ENCODE measurements at places on chromosomes 1 and 21.

GRCh38 chr1:184298440-184299405, 88.1 kb upstream of the C1orf21 start:
- DNase-seq: no peak

DNA sequence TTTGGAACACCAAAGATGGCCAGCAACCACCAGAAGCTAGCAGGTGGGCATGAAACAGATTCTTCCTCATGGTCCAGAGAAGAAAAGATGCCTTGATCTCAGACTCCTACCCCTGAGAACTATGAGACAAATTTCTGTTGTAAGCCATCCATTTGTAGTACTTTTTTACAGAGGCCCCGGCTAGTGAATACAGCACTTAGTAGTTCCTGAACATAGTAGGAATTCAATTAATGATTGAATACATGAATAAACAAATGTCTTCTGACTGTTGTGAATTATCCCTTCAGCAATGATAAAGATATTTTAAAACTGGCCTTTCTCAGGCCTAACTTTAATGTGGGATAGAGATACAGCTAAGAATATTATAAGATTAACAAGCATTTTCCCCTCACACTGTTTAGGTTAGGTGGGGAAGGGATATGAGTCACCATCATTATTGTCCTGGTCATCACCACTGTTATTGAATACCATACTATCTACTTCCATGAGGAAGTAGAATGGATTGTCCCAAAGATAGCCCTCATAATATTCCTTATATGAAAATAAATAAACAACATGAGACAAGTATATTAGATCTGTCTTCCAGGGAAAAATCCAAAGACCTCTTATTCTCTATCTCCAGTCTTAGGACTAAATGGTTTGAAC, 51.4 kb downstream of the ADCY10 start:
- peak; percentile 11 for DNase-seq

- DNase-seq: no peak
Measured at GRCh38 chr1:183585038-183585437, 5.2 kb downstream of the NCF2 start.

- no peak for DNase-seq
Measured at GRCh38 chr1:216766633-216767327, 43.6 kb upstream of the ESRRG start.

GRCh38 chr1:25682059-25682601, 65.5 kb downstream of the MAN1C1 start:
- DNase-seq: no peak

DNA sequence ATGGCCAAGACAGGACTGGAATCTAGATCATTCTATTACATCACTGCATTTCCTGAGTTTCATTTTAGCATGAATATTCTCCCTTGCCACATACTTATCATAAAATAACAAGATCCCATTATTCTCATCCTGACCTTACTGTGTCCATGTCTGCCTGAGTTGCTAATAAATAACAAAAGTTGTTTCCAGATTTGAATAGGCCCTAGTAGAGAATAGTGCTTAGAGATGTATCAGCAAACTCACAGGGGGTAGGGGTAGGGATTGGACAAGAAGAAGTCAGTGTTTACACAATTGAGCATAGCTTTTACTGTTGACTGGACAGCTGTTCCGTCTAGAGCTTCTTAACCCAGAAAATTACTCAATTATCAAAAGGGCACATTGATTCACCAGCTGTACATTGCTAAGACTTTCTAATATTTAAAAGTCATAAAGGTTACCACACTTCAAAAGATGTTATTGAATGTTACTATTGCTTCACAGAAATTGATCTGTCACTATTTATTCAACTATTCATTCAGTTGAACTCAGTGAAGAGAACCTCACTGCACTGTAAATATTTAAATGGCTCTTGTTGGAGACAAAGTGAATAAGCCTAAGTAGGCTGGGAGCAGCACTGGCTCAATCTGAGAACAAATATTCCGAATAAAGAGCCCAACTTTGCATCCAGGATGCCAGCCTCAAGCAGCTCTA, 121.9 kb downstream of the NRIP1 start:
- no peak for DNase-seq

DNA sequence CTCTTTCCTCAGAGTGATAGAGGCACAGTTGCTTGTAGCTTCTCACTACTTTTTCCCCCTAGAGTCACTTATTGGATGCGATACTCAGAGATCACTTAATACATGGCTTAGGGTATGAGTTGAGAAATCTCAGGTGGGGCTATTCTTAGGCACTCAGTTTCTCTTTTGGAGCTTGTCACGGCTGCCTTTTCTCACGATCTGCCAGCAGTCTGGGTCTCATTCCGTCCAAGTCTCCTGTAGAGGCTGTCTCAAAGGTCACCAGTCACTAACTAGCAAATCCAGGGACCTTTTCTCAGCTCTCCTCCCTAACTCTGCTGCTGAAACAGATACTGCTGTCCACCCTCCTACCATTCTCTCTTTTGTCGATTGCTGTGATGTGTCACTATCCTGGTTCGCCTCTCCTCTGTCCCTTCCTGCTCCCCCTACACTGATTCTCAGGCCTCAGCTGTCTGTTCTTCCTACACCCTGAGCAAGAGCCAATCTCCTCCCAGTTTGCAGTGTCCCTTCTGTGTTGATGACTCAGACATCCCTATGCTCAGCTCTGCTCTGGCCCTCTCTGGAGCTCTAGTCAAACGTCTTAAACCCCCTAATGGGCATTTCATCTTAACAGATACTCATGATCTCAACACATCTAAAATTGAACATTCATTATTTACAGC, 12.4 kb downstream of the ATP1A2 start:
- DNase-seq: no peak

- DNase-seq: no peak
Measured at GRCh38 chr1:212215910-212216309, 69.3 kb upstream of the PPP2R5A start.

DNA sequence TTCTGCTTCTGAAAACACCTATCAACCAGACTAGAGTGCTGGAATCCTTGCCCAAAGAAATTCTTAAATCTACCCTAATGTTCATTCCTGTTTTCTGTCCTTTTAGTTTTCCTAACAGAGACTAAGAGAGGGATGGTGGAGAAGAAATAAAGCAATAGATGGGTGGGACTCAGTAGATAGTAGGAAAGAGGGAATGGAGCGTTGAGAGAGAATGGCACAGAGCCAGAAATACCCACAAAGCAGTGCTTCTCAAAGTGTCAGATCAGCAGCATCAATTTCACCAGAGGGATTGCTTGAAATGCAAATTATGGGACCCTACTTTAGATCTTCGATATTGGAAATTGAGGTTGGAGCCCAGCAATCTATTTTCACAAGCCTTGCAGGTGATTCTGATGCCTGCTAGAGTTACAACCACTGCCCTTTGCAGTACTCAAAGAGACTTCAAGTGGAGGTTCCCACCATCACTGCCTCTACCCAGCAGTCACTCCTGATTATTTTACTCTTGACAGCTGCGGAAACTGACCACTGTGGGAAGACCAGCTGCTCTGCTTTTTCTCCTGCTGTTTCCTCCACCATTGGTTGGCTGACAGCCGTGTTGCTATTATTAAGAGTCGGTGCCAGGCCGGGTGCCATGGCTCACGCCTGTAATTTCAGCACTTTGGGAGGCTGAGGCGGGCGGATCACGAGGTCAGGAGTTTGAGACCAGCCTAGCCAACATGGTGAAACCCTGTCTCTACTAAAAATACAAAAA, 11.4 kb upstream of the PRPF3 start:
- no peak for DNase-seq

GRCh38 chr1:228152918-228153258, 3.2 kb downstream of the GJC2 start:
- DNase-seq: no peak

GRCh38 chr1:228010921-228011320, 4.1 kb downstream of the WNT3A start:
- no peak for DNase-seq

DNA sequence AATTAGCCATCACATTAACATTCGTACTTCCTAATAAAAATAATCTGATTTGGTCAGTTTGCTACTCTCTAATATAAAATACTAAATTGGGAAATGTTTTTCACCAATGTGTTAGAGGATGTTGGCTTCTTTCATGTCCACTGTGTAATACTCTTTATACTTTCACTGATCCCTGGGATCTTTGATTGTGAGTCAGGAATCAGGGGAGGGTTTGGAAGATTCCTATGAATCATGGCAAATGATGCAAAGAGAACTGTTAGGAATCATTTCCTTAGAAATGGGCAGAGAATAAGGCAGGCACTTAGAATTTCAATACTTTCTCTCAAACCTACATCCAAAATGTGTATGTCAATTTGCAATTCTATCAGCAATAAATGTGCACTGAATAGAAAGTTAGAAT, 31.0 kb downstream of the KRTAP24-1 start:
- no peak for DNase-seq

DNA sequence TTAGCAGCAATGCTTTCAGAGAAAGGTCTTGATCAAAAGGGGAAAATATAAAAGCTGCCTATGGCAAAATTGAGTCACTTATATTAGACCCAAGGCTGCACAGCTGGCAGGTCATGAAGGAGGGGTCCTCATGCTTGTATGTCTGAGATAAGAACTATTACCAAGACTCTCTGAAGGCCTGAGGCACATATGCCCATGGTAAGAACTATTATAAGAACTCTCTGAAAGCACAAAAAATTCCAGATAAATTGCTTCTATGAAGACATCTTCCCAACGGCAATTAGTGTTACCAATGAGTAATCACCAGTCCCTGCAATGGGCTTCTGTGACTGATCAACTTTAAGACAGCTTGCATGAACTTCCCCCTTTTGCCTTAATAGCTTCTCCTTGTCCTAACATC, 42.8 kb upstream of the LRIF1 start:
- no peak for DNase-seq

GRCh38 chr1:9630331-9631111, 21.0 kb upstream of the PIK3CD start:
- DNase-seq: no peak

DNA sequence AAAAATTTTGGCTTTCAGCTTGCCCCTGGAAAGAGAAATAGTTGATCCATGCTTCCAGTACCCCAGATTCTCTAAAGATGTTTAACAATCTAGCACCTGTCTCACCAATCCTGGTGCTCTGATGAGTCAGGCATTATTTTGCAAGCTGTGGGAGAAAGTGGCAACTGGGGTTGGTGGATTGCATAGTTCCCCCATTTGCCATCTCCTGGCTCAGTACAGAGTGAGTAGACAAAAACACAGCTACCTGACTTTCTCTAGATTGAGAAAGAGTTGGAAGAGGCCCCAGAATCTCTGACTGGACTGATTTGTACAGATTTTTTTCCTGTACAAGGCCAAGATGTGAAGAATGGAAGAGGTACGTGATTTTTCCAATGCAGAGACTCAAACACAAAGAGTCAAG, 75.1 kb upstream of the NEGR1 start:
- DNase-seq: no peak

GRCh38 chr1:203280061-203280460, 25.3 kb upstream of the BTG2 start:
- DNase-seq: no peak

DNA sequence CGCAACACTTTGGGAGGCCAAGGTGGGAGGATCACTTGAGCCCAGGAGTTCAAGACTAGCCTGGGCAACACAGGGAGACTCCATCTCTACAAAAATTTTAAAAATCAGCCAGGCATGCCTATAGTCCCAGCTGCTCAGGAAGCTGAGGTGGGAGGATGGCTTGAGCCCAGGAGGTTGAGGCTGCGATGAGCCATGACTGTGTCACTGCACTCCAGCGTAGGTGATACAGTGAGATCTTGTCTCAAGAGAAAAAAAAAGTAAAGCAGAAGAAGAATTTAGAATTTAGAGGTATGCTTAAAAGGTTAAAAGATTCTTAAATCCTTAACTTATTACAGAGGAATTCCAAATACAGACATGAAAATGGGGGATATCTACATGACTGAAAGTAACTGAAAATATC, 79.5 kb downstream of the SMYD3 start:
- no peak for DNase-seq

- DNase-seq: no peak
Measured at GRCh38 chr21:44987301-44987885, 47.6 kb downstream of the SLX9 start.

DNA sequence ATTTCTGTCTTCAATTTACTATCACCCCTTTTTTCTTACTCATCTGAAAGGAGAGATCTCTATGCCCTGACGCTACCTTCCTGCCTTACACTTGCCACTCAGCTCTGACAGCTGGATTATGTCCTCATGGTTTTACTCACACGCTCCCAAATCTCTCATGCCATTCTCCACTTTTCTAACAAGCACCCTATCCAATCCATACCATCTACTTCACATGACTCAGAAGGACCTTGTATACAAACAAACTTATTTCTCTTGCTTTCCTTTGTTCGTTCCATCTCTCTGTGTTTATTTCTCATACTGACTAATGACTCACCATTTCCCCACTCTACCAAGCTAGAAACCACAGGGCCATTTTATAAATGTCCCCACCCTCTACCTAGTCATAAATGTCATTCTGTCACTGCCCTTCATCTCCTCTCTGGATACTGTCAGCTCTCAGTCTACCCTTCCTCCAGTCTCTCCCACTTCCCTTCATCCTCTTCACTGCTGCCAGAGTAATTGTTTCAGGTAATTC, 87.3 kb downstream of the USP24 start:
- DNase-seq: no peak
